ENCODE measurements at places on chromosomes 5 and 9.

DNA sequence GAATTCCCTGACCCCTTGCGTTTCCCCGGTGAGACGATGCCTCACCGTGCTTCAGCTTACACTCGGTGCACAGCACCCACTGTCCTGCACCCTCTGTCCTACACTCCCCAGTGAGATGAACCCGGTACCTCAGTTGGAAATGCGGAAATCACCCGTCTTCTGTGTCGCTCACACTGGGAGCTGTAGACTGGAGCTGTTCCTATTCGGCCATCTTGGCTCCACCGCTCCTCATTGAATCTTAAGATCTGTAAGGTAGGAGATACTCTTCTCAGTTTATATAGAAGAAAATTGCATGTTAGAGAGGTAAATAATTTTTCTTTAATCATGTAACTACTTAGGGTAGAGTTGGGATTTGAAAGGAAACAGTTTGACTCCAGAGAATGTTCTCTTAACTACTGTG lies 62.2 kb downstream of the DMRTA1 start:
- DNase-seq: no peak

DNA sequence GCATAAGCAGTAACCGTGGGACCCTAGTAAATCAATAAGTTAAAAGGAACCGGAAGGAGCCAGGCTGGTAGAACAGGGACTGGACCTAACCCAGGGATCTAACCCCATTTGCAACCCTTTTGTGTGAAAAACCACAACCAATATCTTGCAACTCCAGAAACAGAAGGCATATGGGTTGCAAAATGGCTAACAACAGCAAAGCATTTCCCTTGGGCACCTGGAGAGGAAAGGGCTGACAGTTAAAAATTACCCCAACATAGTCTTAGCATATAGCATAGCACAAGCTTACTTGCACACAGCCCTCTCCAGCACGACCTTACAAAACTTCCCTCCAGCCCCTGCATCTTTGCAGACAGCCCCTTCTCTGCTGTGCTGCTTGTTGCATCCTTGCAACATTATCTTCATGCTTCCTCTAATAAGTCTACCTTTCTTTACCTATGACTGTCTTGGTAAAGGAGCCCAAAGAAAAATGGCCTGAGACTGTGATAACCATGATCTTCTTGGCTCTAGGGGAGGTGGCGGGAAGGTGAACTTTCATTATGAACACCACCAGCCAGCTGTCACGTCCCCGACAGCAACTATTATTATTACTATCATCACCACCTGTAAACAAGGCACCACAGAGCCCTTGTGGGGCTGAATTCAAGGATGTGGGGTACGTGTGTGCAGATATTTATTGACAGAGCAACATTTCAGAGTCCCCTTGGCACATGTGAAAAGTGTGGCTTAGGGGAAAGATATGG lies 49.8 kb downstream of the PRRC1 start:
- DNase-seq: no peak

GRCh38 chr9:114037249-114037648 lies 40.9 kb downstream of the AMBP start:
- no peak for DNase-seq

- DNase-seq: no peak
These were observed 14.3 kb downstream of the SNX30 start for GRCh38 chr9:112764837-112765236.

DNA sequence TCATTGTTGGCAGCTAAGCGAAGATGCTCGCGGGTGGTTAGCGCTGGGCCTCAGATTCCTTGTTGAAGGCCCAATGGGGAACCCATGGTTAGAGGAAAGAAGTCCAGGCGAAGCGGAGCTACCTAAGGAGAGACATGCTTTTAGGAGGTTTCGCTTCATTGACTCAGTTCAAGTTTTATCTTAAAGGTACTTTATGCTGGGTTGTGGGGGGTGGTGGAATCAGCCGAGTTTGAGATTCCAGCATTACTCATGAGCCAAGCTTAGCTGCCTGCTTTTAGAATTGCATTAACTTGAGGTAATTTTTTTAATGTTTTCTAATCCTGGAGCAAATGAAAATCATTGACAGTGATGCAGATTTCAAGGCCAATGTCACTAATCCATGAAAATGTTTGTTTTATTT lies 16.1 kb downstream of the MEGF10 start:
- no peak for DNase-seq

GRCh38 chr9:137167277-137167746 lies 2.5 kb downstream of the LRRC26 start:
- no peak for DNase-seq

GRCh38 chr5:159444441-159445082 lies 114.3 kb upstream of the IL12B start:
- no peak for DNase-seq

DNA sequence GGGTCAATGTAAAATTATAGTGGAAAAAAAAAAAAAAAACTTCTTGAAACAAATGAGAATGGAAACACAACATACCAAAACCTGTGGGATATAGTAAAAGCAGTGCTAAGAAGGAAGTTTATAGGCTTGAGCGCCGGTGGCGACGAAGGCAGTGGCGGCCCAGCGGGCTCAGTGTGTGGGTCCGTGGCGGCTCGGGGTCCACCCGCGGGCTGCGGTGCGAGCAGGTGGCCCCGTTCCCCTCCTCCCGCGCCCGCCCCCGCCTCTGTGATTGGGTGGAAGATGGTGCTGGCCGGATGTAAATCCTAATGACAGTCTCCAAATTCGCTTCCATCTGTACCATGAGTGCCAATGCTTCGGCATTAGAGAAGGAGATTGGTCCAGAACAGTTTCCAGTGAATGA lies 57.5 kb upstream of the TLX3 start:
- DNase-seq: no peak

DNA sequence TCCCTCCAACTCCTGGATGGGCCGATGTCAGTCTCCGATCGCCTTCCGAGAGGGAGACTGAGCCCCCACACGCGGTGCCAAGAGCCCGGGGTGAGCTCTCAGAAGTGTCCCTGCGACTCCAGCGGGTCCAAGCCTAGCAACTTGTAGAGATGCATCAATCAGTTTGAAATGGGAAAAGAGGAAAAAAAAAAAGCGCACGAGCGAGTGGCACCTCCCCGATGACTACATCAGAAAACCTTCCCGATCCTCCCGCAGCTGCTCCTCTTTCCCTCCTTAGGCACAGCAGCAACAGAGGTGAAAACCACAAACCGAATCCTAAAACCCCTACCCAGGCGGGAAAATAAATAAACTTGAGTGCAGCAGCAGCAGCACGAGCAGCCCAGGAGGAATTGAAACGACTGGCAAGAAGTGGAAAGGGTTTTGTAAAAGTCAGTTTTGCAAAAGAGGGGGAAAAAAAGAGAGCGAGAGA lies 1.0 kb upstream of the EFNA5 start:
- no peak for DNase-seq

GRCh38 chr5:137315534-137316345 lies 183.4 kb downstream of the SPOCK1 start:
- DNase-seq: no peak

- DNase-seq: no peak
These were observed 413.6 kb upstream of the TNC start for GRCh38 chr9:115531410-115532125.

DNA sequence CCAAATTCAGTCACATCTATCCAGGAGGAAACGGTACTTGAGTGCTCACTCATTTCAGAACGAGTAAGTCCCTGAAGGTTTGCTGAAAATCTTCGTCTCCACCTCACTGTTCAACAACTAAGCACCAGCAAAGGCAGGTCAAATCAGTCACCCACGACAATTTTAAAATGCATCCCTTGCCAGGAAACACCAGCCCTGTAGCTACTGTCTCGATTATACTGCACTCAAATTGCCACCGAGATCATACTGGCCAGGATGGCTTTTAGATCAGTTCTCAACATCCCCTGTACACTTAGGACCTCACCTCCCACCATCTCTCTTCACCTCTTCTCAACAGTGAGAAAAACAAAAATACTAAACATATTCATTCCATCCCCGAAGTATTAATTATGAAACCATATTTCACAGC lies 298.6 kb downstream of the AGTPBP1 start:
- DNase-seq: no peak

DNA sequence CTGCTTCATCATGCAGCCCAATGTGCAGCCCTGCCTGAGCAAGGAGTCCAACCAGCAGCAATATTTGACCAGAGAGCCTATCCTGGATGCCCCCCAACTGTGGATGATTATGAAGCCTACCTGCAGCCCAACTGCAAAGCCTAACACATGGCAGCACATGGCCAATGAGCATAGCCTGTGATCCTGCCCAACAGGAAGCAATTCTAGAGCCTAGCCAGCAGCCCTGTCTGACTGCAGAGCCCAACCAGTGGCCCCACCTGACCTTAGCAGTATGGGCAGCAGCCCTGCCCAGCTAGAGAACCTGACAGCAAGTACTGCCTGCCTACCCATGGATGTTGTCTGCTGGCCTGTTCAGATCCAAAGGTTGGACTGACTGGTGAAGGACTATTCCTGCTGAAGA lies 97.3 kb upstream of the SH3GL2 start:
- DNase-seq: no peak

DNA sequence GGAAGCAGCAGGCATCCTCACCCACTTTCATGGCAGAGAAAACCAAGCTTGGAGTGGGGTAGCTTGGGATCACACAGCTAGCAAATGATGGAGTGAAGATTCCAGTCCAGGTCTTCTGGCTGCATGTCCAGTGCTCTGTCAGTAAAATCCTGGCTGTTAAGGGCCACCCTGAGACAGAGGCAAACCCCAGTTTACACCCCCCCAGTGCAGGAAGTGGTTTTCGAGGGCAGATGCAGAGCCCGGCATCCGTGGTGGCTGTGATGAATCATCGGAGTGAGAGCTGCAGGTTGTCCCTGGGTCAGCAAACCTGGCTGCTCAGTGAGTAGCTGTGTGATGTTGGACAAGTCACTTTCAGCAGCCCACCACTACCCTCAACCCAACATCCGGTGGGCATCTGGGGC lies 115.4 kb downstream of the RGS3 start:
- peak; percentile 88 for DNase-seq

DNA sequence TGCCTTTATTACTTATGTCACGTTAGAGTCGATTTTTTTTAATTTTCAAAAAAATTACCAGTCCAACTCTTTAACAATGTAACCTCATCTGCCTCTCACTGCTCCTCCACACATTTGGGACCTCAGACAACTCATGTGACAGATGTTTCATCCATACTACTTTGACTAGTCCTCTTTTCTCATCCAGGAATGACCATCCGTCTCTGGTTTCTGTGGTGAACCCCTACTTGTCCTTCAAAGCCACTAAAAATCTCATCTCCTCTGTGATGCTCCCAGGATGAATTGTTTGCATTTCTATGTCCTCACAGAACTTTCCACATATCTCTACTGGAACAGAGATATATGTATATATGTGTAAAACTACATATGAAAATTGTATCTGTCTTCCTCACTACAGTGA lies 149.8 kb upstream of the ZNF462 start:
- no peak for DNase-seq
